Eye (tissue), 1 donor: ENCODE measurements at places on chromosomes 7 and 10.

DNA sequence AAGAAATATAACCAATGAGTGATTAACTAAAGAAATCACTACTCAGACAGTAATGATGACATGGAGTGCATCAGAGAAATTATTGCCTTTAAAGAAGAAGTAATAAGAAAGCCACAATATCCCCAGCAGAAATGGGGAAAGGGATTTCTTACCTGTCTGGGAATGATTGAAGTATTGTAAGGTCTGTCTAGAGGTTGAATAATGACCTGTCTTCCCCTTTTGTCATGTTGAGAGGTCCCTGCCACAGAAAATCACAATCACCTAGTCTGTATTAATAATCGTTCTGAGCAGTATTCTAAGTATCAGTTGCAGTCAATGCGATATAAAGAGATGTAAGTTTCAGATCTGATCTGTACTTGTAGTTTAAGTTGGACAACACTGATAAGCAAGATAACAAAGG is 349.1 kb upstream of the TPK1 start:
- DNase-seq = no peak

GRCh38 chr10:79056736-79057391 is 11.9 kb upstream of the ZMIZ1 start:
- DNase-seq = no peak

DNA sequence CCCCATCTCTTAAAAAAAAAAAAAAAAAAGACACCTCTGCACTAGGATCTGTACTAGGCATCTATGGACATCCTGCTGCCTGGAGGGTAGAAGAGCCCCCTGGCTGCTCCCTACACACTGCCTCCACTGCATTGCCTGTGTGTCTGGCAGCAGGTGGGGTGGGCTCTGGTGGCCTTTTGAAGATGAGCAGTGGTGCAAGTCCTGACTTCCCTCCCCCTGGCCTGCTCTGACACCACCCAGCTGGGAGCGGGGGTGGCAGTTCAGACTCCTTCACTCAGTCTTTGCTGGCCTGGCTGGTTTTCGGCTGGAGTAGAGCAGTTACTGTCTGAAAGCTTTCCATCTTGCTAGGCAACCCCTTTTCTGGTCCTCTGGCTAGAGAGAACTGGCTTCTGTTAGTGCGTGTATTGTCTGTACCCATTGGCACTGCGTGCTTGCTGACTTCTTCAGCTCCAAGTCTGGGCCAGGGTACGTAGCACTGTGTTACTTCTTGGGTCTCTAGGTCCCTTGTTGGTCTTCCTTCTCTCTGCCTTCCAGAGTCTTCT is 17.6 kb downstream of the C10orf62 start:
- DNase-seq = no peak

DNA sequence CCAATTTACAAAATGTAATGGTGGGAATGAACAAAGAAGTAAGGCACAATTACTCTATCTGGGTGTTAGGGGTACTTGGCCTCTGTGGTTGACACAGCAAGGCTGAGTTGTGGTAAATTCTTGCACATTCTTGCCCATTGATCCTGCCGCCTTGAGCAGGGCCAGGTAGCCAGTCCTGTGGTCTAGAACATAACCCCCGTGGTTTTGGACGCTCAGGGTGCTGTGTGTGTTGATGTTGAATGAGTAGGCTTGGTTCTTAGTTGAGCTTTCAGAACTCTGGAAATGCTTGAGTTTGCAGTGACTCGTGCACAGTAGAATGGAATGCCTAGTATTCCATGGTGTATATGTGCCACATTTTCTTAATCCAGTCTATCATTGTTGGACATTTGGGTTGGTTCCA is 42.3 kb upstream of the CDHR3 start:
- no peak for DNase-seq

GRCh38 chr7:75762350-75762917 is 9.6 kb downstream of the CCL26 start:
- peak; percentile 79 for DNase-seq

DNA sequence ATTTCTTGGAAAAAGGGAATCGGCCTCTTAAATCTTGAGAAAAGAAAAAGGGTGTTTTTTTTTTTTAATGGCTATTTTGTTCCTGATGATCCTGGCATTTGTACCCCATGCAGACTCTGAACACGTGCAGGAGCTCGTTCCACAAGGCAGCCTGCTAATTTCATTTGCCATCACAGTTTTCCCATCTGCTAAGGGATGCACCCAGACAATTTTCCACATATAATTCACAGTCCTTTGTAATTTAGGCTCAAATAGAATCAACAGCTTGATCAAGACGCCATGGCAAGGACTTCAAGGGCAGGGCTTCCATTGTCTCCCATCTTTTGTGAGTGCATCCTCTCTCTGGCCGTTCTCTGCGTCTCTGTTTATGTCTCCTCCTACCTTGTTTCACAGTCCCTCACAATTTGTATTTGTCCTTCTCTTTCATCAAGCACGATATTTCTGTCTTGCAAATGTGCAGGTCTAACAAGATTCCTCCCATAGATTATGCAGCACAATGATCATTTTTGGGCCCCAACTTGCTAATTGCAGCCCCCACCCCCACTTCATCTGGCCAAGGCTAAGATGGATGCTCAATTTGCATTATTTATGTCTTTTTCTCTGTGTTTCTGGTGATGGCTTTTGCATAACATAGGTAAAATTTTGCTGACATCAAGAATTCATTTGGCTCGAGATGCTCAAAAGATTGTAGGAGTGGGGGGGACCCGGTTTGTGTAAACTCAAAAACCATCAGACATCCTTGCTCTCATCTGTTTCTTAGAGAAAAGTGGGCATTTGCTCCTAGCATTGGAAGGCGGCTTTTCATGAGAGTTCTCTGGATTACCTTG is 356.0 kb upstream of the NPVF start:
- no peak for DNase-seq

DNA sequence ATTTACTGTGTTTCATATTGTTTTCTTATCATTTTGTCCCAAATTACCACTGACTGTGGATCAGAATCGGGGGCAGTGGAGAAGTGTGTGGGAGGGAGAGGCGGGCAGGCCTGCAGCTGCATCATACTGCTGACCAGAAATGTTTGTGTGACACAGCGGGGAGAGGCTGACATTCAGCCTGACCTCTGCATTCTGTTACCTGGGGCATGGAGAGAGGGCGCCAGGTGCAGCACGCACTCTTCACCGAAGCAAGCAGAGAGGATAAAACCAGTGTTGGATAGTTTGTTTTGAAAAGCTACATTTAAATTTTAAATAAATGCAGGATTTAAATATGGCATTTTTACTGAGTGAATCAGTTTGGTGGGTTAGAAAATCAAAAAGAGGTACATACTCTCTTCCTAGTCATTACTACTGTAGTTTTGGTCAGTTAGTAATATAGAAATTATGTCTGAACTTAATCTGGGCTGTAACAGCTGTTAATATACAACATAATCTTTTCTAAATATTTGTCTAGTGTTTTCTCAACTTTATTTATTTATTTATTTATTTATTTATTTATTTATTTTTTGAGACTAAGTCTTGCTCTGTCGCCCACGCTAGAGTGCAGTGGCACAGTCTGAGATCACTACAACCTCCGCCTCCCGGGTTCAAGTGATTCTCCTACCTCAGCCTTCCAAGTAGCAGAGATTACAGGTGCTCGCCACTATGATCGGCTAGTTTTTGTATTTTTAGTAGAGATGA is 8.8 kb upstream of the STMP1 start:
- DNase-seq = no peak
